NCI-H82 (cell line): ENCODE measurements at places on chromosomes 3 and 15.

- peak; percentile 73 for DNase-seq
These were observed 172.2 kb downstream of the SSR3 start for GRCh38 chr3:156382458-156383346.

- no peak for DNase-seq
These were observed 1239.2 kb downstream of the NSUN3 start for GRCh38 chr3:95302044-95302443.

- no peak for DNase-seq
These were observed 84.2 kb upstream of the SLC4A7 start for GRCh38 chr3:27568393-27568792.

DNA sequence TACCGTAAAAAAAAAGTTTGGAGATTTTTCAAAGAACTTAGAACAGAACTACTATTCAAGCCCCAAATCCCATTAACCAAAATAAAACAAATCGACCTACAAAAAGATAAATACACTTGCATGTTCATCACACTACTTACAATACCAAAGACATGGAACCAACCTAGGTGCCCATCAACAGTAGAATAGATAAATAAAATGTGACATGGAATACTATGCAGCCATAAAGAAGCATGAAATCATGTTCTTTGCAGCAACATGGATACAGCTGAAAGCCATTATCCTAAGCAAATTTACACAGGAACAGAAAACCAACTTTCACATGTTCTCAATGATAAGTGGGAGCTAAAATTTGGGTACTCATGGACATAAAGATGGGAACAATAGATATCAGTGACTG lies 768.7 kb downstream of the ROBO1 start:
- DNase-seq, result no peak

- DNase-seq, result no peak
These were observed 114.0 kb upstream of the POU1F1 start for GRCh38 chr3:87390353-87390752.

GRCh38 chr3:144931590-144931989 lies 960.0 kb downstream of the DIPK2A start:
- DNase-seq, result no peak

- DNase-seq, result no peak
These were observed 39.1 kb downstream of the GOLM2 start for GRCh38 chr15:44327578-44327977.

- no peak for DNase-seq
These were observed 19.4 kb upstream of the PLXNA1 start for GRCh38 chr3:126963261-126964190.

DNA sequence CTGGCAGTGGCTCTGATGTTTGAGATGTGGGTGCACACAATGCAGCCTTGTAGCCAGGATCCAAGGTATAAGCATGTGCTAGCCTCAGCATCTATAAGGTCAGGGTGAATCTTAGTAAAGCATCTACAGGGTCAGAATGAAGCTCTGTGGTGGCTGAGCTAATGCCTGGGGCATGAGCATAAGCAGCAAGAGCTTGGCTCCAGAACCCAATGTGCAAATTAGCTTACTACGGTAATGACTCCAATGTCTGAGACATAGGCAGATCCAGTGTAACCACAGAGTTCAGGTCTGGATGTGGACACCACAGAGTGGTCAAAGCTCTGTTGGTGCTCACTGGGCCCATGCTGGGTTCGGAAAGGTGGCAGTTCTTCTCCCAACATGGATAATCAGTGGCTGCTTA lies 304.5 kb upstream of the NECTIN3 start:
- DNase-seq, result no peak

DNA sequence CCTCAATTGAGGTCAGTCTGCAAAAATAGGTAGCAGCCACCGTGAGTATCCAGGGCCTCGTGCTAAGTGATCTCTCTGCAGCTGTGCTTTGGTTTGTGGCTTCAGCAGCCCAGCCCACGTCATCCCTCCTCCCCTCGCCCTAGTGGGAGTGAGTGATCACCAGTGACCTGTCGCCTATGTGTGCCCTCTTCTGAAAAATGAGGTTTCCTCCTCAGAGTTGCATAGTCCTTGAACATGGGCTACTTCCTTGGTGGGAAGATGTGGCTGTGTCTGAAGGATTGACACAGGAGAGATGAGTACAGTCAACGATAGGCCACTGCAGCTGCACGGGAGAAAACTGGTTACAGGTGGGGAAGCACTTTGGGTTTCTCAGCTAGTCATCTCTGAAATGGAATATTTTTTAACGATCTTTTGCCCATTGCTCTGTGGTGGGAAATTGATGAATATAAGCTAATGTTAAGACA lies 144.8 kb upstream of the BHLHE40 start:
- DNase-seq, result no peak

- DNase-seq, result no peak
These were observed 385.4 kb downstream of the MFSD1 start for GRCh38 chr3:159187232-159187631.

GRCh38 chr3:42562047-42562907 lies 19.5 kb downstream of the SEC22C start:
- no peak for DNase-seq

DNA sequence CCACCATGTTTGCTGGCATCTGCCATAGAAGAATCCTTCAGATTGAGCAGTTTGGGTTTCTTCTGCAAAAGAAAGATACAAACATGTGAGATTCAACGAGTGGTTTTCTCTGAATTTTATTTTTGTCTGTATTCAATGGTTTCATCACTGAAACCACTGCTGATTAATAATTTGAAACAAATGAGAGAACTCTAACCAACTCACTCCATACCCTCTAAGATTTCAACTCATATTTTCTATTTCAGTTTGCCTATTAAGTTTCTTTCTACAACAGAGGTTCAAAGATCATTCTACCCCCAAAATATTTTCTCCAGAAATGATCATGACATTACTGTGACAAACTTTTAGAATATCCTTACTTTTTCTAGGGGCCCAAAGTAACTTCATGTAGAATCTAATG lies 38.7 kb upstream of the MAN2C1 start:
- DNase-seq, result no peak

DNA sequence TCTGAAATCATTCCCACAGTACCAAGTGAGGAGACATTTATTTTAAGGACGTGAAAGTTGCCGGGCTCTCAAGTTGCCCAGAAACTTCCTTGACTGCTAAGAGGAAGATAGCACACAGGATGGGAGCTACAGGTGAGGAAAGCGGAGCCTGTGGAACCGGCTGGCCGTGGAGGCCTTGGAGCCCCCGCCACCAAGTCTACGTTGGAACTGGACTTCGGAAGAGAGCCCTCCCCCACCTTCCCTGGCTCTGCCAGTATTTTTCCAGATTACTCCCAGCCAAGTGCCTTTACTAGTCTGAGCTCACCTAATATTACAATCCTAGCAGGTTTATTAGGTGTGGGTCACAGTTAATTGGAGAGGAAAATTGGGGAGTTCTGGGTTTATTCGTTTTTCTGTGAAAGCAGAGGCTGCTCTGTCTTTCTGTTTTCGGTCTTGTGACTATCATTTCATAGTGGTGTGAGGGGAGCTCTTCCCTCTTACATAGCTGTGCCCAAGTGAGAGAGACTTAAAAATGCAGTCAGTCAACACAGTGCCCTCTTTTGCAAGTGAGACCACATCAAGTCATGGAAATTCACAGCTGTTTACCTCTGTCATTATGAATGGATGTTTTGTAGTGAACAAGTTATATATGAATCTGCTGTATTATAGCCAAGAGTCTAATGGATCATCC lies 6.8 kb downstream of the BOC start:
- no peak for DNase-seq

GRCh38 chr3:50316657-50317242 lies 5.8 kb downstream of the HYAL2 start:
- DNase-seq, result no peak

- DNase-seq, result no peak
These were observed 20.5 kb upstream of the APEH start for GRCh38 chr3:49653621-49654020.

DNA sequence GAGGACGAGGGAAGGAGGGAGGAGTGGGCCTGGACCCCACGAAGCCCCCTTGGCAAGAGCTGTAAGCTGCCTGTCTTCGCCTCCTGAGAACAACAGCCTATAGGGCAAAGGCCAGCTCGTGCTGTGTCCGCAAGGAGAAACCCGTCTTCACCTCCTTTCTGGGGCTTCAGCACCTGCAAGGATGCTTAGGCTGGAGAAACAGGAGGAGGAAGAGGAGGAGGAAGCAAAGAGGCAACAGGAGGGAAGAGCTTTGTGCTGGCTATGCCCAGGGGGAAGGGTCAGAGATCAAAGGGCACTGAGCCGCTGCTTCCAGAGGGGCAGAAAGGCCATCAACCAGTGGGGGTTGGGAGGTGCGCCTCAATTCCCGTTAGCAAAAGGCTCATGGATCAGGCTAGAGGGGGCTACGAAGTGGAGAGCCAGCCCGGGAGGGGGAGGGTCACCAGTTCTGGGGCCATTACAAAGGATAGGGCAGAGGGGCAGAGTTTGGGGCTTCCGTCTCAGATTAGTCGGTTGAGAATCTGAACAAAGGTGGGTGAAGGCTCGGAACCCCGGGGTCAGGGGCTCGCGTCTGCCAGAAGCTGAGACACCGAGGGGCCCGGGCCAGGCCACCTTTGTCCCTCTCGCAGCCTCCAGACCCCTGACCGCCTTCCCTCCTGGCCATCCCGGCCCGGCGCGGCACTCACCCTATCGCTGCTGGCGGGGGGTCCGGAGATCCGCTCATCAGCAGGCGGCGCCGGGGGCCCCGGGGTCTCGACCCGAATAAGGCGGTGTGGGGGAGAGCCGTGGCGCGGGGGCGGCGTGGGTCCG lies 792 bp downstream of the SHF start:
- peak; percentile 48 for DNase-seq

DNA sequence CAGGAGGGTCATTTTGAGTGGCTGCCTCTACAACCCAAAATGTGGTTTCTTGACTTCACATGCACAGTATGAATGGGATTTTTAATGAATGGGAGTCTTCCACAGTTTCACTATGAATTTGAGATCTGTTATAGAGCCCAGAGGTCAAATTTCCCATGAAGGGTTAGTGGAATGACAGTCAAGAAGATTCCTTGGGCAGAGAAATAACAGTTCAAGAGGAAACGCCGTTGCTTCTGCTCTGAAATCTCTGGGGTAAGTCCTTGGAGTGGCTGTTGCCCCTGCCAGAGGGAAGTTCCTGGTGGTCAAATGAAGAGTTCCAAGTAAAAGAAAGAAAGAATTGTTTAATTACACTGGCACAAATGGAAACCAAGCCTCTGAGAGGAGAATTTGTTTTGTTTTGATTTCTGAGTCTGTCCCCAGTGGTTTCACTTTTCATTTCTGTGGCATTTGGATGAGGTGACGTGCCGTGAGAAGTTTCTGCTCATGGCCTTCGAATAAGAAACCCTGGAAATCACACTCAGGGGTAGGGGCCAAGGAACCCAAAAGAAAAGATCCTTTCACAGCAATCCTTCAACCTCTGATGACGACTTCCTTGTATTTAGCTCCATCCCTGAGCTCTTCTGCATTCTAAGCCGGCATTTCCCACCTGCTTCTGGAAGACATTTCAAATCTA lies 77.5 kb upstream of the IL12A start:
- no peak for DNase-seq

DNA sequence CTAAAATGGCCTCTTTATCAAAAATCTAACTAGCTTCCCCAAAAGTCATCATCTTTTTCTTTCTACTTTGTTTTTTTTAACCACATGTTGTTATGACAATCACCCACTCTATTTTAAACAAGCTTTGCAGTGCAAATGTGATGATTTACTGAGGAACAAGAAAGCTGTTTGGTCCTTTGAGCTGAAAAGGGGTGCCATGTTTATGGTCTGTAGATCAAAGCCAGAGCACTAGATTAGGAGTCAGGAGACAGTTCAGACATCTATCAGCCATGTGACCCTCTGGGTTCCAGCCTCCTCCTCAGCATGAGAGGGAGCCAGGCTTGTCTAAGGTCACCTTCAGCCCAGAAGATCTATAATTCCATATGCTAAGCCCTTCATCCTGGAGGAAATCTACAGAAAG lies 65.9 kb downstream of the RPL22L1 start:
- DNase-seq, result no peak

DNA sequence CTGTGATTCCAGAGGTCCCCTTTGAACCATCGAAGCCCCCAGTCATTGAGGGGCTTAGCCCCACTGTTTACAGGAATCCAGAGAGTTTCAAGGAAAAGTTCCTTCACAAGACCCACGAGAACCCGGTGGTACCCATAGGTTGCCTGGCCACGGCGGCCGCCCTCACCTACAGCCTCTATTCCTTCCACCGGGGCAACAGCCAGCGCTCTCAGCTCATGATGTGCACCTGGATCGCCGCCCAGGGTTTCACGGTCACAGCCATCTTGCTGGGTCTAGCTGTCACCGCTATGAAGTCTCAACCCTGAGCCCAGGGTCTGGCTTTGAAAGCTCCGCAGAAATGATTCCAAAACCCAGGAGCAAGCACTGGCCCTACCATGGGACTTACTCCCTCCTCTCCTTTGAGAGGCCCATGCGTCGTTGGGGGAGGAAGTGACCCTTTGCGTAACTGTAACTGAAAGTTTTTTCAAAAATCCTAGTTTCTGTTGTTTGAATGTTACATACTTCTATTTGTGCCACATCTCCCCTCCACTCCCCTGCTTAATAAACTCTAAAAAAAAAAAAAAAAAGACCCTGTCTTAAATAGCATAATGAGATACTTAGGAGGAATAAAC lies 85.1 kb upstream of the CSPG5 start:
- no peak for DNase-seq

DNA sequence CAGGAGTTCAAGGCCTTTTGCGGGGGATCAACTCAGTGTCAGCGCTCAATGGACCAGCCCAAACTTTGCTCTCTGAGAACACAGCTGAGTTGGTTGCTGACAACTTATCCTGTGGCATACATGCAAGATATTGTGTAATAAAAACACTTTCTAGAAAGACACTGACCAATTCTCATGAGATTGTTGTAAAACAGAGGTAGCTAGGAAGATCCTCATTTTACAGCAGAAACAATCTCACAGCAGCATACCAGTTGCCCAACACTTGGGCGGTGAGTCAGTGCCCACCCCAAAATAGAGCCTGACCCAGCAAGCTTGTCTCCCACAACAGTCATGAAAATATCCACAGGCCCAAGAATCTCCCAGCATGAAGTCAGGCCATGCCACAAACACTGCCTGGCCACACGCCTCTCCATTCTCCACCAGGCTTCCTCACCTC lies 18.2 kb downstream of the KLHL6 start:
- no peak for DNase-seq

DNA sequence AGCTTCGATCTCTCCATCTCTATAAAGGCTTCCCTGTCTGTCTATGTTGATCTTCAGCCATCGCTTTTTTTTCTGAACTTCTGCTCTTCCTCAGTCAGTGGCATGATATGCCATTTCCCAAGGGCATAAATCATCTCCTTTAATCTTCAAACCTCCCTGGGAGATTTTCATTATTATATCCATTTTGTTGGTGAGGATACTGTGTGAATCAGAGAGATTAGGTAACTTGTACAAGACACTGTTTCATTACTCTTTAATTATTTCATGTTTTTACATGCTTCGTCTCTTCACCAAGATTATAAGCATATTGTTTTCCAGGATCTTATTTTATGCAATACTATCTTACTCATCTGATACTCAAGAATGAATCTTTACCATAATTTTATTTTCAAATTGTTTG lies 124.8 kb upstream of the ATP11B start:
- no peak for DNase-seq

DNA sequence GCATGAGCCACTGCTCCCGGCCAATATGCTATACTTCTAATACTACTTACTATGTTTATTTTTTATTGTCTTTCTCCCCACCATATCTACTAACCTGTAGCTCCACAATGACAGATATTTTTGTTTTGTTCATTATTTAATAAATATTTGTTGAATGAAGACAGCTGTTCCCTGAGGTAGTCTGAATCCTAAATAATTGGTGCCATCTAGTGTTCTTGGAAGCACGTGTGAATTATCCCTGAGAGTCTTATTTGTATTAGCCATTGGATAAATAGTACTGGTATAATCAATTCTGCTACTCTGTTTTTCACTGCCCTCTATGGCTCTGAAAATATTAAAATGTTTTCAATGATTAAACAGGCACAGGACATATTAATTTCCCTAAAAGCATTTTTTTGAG lies 5.6 kb upstream of the APPL1 start:
- peak; percentile 28 for DNase-seq
